ENCODE measurements at places on chromosomes 7 and 10.

- no peak for DNase-seq
Observed at GRCh38 chr7:133978502-133979295, 148.4 kb upstream of the LRGUK start.

DNA sequence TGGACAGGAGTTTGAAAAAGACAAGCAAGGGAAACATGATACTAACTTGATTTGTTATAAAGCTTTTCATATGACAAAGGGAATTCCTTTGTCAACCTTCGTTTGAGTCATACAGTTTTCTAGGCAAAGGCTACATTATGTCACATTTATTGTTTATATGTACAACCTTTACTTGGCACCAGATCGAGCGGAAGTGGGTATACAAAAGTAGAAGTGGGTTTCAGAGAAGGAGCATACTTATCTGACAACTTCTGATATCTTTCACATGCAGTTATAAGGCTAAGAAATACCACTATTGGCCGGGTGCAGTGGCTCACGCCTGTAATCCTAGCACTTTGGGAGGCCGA lies 11.0 kb downstream of the STMP1 start:
- DNase-seq, result no peak

DNA sequence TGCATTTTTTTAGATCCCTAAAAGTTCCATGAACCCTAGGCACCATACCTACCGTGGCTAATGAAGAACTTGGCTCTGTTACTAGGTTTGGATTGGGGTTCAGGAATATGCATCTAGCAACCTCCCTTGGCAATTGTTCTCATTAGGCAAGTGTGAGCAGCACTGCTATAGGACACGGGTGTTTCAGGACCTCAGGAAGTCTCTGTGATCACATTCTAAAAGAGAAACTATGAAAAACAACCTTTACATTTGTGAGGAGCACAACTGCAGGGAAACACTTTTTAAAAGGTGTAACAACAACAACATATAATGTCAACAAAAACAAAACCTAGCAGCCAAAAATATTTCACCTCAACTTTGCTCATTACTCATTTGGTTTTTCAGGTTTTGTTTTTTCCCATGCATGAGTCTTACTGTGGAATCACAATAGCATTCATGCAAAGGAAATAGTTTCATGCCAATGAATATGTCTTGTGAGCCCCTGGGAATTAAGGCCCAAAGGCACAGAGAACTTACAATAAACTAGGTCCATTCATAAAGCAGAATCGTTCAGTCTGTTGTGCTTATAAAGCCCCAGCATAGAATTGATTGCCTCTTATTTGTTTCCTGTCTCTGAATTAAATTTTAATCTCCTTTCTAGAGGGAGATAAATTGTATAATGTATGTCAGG lies 255.7 kb upstream of the DGKB start:
- no peak for DNase-seq

DNA sequence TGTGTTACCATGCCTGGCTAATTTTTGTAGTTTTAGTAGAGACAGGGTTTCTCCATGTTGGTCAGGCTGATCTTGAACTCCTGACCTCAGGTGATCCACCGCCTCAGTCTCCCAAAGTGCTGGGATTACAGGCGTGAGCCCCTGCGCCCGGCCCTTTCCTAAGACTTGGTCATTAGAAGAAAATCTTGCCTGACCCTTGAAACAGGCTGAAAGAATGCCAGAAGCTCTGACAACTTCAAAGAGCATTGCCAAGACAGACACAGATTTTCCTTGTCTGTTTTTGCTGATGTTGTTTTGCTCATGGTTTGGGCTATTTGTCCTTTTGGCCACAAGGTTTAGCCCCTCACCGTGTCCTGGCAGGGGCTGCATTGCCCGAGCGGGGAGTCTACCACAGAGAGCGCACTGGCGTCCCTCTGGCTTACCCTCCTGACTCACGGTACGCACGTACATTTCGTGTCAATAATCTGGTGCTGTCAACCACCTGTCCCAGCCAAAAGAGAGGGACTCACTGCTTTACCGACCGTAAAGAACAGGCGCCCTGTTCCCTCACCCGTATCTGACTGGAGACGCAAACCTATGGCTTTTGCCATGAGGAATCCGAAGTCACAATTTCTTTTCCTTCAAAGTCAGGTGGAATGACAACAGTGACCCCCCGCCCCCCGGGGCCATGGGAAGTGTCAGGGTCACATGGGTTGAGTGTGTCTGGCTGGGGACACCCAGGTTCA lies 10.1 kb upstream of the INPP5A start:
- DNase-seq, result no peak

GRCh38 chr7:158824028-158824427 lies 5.3 kb downstream of the ESYT2 start:
- peak; percentile 19 for DNase-seq

DNA sequence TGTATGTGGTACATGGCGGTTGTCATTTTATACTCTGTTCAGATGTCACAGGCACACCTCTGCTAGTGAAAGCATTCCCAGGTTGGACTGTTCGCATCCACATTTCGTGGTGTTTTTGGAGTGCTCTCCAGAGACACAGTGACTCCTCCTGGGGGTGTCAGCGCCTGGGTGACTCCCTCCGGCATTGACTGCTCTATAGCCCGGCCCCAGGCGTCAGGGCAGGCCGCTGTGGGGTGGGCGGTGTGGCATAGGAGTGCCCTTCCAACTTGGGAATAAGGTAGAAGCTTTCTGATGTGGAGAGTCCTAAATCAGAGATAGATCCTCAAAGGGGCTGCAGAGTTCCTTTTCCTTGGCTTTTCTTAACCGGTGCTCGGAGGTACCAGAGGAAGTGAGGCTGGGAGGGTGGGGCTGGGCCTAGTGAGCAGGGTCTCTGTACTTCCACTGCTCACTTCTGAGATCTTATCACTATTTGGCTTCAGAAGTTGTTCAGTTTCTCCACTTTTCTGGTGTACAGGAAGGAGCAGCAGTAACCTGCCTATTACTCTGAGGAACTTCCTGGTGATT lies 32.3 kb downstream of the CCNY start:
- no peak for DNase-seq

GRCh38 chr7:86929293-86930109 lies 130.0 kb downstream of the ELAPOR2 start:
- peak; percentile 30 for DNase-seq

- no peak for DNase-seq
Observed at GRCh38 chr10:103479135-103479534, at the start of gene CALHM3. Gene CALHM3 (minus strand): TSS chr10:103479240. CDS start chr10:103479032, 208 bp downstream.

GRCh38 chr7:27179503-27180430 lies 5.3 kb downstream of the HOXA11 start:
- peak; percentile 64 for DNase-seq

DNA sequence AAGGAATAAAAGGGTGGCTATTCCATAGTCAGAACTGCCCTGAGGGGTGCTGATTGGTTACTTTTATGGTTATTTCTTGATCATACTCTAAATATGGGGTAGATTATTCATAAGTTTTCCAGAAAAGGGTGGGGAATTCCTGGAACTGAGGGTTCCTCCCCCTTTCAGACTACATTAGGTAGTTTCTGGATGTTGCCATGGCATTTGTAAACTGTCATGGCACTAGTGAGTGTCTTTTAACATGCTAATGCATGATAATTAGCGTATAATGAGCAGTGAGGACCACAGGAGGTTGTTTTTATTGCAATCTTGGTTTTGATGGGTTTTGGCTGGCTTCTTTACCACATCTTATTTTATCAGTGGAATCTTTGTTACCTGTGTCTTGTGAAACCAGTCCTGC lies 26.5 kb upstream of the POT1 start:
- no peak for DNase-seq

DNA sequence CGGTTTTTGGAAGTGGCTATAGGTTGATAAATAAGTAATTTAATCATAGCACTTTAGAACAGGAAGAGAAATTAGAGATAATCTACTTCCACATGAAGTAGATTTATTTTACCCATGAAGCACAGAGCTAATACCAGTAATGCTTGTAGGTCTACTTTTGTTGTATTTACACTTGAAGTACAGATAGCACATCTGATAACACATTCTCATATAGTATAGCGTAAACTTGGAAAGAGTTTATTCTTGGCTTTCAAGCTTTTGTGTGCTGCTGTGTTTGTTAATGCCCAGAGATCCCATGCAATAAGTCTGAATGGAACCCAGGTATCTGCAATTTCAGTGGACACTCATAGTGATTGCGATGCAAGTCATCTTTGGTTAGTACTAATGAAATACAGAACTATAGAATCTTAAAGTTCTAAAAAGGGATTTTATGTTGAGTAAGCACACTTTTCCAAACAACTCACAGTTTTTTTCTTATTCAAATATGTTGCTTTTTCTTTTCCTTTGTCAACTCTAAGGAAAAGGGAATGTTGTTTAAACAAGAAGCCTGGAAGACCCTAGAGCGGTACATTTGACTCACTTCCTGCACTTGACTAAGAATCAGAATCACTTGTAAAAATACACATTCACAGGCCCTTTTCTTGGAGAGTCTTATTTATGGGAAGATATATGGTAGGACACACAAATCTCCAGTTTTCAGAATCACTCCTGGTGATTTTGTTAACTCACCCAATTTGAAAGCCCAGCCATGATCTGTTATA lies 105.8 kb downstream of the GNAI1 start:
- no peak for DNase-seq

GRCh38 chr7:146700015-146700560 lies 583.5 kb downstream of the CNTNAP2 start:
- no peak for DNase-seq

DNA sequence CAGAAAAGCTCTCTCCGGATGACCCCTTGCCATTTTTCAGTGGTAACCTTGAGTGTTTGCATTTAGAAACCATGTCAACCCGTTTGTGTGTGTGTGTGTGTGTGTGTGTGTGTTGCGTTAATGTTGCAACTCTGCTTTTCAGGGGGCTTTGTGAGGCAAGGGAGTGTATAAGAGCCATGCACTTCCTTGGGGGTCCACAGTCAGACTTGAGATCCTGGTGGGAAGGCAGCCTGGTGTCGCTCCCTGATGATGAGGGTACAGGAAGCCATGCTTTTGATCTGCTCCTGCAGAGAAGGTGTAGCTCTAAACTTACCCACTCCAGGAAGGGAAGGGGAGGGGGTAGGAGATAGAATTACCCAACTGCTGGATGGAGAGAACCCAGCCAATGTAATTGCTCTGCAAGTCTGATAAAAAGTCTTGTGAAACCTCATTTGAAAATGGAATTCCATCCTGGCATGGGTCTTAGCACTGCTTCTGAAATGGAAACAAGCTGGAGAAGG lies 10.7 kb downstream of the GRK5 start:
- no peak for DNase-seq

GRCh38 chr10:42997151-42997848 lies 79.6 kb upstream of the RET start:
- DNase-seq, result no peak

- DNase-seq, result no peak
Observed at GRCh38 chr7:90387470-90388240, 15.6 kb upstream of the CLDN12 start.

GRCh38 chr10:3865565-3865964 lies 80.6 kb upstream of the KLF6 start:
- DNase-seq, result no peak

DNA sequence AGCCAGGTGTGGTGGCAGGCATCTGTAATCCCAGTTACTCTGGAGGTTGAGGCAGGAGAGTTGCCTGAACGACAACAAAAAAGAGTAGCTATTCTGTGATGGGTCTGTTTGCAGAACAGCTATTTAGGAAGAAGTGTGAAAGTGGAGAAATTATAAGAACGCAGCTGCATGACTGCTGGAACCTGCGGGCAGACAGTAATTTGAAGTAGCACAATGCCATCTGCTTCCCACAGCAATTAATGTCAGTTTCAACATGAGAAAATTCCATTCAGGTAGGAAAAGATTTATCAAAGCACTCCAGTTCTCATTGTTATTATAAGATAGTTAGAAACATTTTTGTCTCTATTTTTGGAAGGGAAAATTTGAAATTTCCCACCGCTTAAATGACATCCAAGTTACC lies 21.5 kb downstream of the LAMB1 start:
- no peak for DNase-seq

- no peak for DNase-seq
Observed at GRCh38 chr10:14311206-14311957, 19.3 kb downstream of the FRMD4A start.

GRCh38 chr10:78309536-78310237 lies 276.0 kb downstream of the RPS24 start:
- no peak for DNase-seq
